ENCODE measurements at places on chromosomes 3 and 15. TPM values are rescaled to one million over a fixed set of nuclear protein-coding genes. Genes with fewer than 3 reads are reported as not detected.

The KLHL25 gene
- total RNA-seq, result 3.3 TPM

The SLC28A1 gene
- not detected for total RNA-seq

The TICRR gene
- total RNA-seq, result 0.65 TPM

The BFSP2 gene
- total RNA-seq, result not detected

The SPATA12 gene
- total RNA-seq, result not detected
